ENCODE measurements at places on chromosomes 2 and 18. TPM values are rescaled to one million over a fixed set of nuclear protein-coding genes. Genes with fewer than 3 reads are reported as not detected.

Gene TUBA4B
- not detected for total RNA-seq

Gene SF3B1
- total RNA-seq: 100 TPM

Gene ANKRD29
- 0.82 TPM for total RNA-seq

Gene EPB41L3
- total RNA-seq: 49.5 TPM
